Fibroblast of skin of scalp (primary cell): ENCODE measurements at places on chromosomes 4 and X.

GRCh38 chr4:118308306-118309030 is 44.3 kb downstream of the PRSS12 start:
- no peak for DNase-seq

GRCh38 chrX:42247241-42247640 is 323.9 kb upstream of the CASK start:
- no peak for DNase-seq

- no peak for DNase-seq
Observed at GRCh38 chrX:23048806-23049573, 49.2 kb downstream of the DDX53 start.

DNA sequence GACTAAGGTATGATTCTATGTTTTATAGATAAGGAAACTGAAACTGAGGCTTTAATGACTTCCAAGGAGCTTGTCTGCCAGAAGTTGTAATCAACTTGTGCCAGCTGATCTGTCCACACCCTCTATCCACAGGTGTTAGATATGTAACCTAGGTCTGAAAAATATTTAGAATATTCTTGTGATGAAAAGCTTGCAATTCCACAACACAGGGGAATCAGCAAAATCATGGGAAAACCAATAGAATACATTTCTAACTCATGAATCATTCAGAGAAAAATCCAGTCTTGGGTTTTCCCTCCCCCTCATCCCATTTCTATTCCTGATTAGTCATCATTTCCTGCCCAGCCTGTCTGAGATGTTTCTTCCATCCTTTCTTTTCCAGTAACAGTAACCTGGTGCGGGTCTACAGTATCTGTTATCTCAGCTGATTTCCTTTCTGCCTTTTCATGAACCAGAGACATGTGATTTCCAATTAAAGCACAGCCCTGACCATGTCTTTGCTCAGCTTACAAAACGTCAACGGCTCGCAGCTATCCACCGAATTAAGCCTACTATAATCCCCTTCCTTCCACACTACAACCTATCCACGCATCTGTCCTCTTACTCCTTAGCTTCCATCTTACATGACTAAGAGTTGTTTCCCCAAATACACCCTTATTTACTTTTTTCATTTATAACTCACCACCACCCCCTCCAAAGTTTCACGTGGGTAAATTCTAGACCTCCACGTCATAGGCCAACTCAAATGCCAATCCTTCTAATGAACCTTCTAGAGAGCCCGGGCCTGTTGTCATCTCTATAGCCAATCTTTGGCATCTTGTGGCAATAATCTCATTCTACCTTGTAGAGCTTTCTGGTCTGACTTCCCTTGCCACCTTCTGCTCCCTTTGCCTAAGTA is 961 bp upstream of the NOCT start:
- peak; percentile 95 for DNase-seq

DNA sequence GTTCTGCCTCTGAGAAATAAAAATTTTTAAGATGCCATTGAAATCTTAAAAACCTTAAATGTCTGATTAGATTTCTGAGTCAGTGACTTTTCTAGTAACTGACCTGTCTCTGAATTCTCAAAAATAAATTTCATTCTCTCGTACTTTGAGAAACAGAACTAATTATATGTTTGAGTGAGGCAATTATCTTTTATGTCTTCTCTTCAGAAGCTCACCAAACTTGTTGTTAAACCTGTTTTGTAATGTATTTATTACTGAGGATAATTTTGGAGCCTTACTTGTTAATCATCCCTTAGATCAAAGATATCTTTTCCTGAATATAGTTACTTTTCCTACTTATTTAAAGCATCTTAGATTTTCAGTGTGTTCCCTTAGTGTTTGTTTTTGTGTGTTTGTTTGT is 64.5 kb upstream of the MMAA start:
- DNase-seq, result no peak

GRCh38 chr4:37603070-37603468 is 83.1 kb downstream of the RELL1 start:
- peak; percentile 66 for DNase-seq

- DNase-seq, result peak; percentile 92
Observed at GRCh38 chr4:182448281-182449151, 205.3 kb downstream of the TENM3 start.

- no peak for DNase-seq
Observed at GRCh38 chr4:59936566-59936965, 1263.6 kb upstream of the ADGRL3 start.

- DNase-seq, result no peak
Observed at GRCh38 chrX:155056471-155056870, 14.5 kb downstream of the CMC4 start.

DNA sequence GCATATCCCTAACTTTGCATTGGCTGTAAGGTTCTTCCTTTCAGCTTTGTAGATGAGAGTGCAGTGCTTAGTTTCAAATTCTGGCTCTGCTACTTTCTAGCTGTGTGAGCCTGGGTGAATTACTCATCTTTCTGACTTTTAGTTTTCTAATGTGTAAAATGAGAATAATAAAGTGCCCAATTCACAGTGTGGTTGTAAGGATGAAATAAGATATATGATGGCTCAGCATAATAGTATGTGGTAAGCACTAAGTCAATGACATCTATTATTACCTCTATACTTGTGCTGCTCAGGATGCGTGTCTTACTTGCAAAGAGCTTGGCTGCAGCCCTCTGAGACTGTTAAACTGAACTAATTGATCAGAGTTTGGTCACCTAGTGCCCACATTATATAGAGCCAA is 30.6 kb upstream of the ETNPPL start:
- no peak for DNase-seq

DNA sequence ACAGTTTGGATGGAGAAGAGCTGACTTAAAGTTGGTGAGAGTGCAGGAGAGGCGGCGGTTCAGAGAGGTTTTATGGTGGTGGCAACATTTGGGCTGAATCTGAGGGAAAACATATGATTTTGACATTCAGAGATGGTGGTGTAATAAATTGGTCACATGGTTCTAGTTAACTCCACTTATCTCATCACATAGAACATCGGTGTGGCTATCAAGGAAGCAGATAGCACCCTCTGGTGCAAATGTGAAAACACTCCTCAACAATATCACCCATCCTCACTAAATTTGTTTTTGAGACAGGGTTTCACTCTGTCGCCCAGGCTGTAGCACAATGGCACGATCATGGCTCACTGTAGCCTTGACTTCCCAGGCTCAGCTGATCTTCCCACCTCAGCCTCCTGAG is 28.8 kb downstream of the SUPT20HL2 start:
- DNase-seq, result peak; percentile 2

- no peak for DNase-seq
Observed at GRCh38 chrX:109830157-109830703, 97.2 kb upstream of the ACSL4 start.

GRCh38 chr4:61783050-61783449 is 582.9 kb downstream of the ADGRL3 start:
- DNase-seq, result no peak

GRCh38 chr4:76969941-76970529 is 20.5 kb downstream of the SEPTIN11 start:
- DNase-seq, result no peak

- no peak for DNase-seq
Observed at GRCh38 chrX:37638047-37638446, 47.5 kb upstream of the XK start.

DNA sequence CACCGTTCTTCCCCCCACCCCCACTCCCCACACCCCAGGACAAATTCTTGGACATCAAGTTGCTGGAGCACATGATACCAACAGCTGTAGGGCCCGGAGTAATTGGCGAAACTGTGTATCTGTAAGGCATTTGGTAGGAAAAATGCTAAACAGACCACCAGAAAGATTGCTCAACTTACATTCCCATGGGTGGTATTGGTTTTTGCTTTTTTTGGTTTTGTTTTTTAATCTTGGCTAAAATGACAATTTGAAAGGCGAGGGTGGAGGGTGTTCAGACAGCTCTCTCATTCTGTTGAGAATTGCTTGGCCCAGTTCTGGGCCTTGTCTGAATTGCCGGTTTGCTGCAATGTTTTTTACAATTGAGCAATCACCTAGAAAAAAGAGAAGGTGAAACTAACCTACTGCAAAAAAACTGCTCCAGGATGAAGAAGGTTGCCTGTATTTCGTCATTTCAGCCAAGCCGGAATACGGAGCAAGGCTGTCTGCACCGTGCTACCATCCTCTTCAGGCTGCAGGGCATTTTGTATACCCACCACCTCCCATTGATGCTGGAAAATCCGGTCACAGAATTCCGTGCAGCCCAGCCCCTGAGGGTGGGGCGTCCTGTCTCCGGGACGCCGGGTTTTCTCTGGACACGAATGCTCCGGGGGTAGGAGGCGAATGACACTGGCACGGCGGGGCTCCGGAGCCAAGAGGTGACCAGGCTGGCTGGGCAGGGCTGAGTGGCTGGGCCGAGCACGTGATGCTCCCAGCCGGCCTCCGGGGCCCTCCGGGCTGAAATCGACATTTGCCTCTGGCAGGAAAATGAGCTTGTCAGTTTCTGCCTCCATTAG is at the start of gene CLCN4:
CLCN4 (plus strand) TSS at position 777 of the 833 bp plus-strand sequence. CDS start 28,058 bp downstream, outside the sequence.
- peak; percentile 46 for DNase-seq

GRCh38 chrX:119505945-119506344 is 37.7 kb downstream of the SLC25A5 start:
- DNase-seq, result no peak

GRCh38 chr4:175435381-175435783 is 376.7 kb downstream of the GPM6A start:
- DNase-seq, result no peak

GRCh38 chrX:40543661-40544328 is 37.0 kb upstream of the ATP6AP2 start:
- DNase-seq, result peak; percentile 37

DNA sequence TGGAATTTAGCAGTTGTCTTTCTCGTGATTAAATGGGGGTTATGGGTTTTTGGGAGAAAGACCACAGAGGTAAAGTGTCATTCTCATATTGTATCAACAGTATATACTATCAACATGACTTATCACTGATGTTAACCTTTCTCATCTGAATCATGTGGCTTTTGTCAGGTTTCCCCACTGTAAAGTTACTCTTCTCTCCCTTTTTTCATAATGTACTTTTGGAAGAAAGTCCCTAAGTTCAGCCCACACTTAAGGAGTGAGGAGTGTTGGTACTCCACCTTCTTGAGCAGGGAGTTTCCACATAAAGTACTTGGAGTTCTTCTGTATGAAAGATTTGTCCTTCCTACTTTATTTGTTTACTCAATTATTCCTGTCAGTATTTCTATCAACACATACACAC is 169.9 kb downstream of the ZNF330 start:
- DNase-seq, result no peak

GRCh38 chrX:14673764-14674163 is 144.4 kb downstream of the GLRA2 start:
- peak; percentile 84 for DNase-seq

- DNase-seq, result no peak
Observed at GRCh38 chr4:172688534-172688933, 480.1 kb upstream of the GALNT7 start.

GRCh38 chrX:24483596-24483995 is 18.5 kb downstream of the PDK3 start:
- DNase-seq, result no peak

- DNase-seq, result peak; percentile 31
Observed at GRCh38 chr4:23614284-23614892, 275.5 kb downstream of the PPARGC1A start.

GRCh38 chr4:150280081-150280895 is 202.0 kb downstream of the DCLK2 start:
- DNase-seq, result peak; percentile 95

DNA sequence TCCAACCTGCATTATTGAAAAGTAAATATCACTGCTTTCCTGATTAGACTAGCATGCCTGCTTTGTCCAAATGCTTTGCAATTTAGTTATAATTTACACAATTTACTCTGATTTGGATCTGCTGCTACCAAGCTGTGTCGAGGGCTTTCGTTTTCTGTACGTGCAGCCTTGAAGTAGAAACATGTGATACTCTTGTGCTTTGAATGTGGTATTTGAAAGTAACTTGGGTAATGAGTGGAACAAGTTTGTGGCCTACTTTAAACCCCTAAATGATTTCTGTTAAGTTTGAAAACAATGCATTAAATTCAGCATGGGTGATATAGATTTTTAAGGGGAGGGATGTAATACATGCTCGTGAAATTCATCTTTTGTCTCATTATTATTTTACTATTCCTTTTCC is 240.7 kb downstream of the IQCM start:
- no peak for DNase-seq

- DNase-seq, result no peak
Observed at GRCh38 chrX:63958134-63958865, 173.3 kb upstream of the ARHGEF9 start.

DNA sequence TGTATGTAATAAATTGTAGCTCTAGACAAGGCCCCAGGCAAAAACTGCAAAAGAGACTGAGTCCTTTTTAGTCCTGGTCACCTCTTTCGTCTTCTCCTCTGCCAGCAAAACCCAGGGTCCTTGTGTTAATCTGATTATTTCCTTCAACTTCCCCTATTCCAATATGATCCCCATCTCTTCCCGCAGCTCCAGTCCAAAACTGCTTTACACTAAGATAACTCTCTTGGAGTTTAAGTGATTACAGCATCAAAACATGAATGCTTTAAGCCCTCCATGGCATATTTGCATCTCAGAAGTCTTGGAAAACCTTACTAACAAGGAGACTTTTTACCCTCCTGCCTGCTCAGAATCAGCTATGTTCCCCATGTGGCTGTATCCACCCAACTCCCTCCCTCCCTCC is 59.3 kb downstream of the MAGEA1 start:
- DNase-seq, result no peak
